CD4-positive, alpha-beta T cell (primary cell): ENCODE measurements at places on chromosomes 2 and 18. TPM values are rescaled to one million over a fixed set of nuclear protein-coding genes. Genes with fewer than 3 reads are reported as not detected.

The TMEM37 gene
- not detected for total RNA-seq

The PAX8 gene
- total RNA-seq: 0.36 TPM

- no peak for DNase-seq
Measured at GRCh38 chr2:57396355-57397098, 650.1 kb upstream of the VRK2 start.

DNA sequence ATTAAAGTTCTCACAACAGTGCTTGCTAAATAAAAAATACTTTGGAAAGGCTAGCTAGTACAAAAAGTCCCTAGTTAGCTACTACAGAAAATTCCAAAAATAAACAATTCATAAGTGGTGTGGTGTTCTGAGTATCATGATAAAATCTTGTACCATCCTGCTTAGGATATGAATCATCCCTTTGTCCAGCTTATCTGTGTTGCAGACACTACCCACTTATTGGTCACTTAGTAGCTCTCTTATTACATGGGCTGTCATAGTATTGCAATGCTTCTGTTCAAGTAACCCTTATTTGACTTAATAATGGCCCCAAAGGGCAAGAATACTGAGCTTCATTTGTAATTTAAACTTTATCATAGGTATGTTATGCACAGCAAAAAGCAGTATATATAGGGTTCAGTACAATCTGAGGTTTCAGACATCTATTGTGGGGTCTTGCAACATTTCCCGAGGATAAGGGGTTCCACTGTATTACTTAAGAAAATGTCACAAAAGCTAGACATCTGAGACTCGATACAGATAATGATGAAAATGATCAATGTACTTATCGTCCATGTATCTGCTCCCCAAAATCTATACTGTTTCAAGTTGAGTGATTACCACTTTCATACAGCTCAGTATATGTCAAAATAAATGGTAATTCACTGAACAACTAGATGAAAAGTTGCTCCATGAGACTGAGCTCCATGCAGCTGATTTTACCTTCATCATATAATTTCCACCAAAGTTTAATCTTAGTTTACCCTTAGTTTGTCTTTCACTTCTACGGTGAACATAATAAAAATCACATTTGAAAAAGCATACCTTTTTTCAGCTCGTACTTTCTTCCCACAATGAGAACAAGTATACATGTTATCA lies 93.8 kb downstream of the C2orf74 start:
- no peak for DNase-seq

DNA sequence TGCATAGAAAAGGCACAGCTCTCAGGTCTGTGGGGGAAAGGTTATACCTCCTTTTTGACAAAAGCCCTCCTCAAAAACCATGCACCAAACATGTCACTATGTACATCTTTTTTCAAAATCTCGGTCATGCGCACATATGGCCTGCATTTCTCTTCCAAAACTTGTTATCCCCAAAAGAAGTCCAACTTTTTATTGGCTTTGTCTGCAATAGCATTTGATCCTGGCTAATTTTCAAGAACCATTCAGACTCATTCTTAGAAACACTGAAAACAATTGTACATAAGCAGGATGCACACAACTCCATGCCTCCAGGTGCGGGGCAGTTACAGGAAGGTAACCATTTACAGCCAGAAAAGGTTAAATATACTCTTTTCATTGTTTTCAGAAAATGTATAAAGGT lies 21.9 kb downstream of the SERTAD2 start:
- DNase-seq: no peak

DNA sequence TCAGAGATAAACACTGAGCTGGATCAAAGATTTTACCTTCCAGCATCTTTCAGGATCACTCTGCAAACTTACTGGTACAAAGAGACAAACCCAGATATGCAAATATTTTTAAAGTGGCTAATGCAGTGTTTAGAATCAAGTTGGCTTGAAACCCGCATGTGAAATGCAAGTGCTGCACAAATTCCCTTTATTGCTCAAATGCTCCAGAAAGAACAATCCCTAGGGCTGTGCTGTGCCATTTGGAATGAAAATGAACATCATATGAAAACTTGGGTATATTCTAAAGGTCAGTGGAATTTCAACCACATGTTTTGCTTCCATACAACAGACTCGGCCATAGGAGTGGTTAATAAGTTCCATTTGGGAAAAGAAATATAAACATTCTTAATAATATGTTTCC lies 139.1 kb downstream of the VWC2L start:
- DNase-seq: no peak

- no peak for DNase-seq
Measured at GRCh38 chr18:12543697-12544096, 114.2 kb downstream of the SPIRE1 start.

GRCh38 chr2:85503168-85503850 lies 35.7 kb upstream of the MAT2A start:
- DNase-seq: no peak

DNA sequence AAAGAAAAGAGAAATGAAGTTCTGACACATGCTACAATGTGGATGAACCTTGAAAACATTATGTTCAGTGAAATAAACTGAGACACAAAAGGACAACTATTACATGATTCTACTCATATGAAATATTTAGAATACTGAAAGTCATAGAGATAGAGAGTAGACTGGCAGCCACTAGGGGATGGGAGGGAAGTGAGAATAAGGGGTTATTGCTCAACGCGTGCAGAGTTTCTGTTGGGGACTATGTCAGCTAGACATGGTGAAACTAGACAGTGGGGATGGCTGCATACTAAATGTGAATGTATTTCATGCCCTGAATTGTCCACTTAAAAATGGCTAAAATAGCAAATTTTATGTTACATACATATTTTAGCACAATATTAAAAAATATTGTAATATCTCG lies 108.7 kb upstream of the ATL2 start:
- DNase-seq: no peak

DNA sequence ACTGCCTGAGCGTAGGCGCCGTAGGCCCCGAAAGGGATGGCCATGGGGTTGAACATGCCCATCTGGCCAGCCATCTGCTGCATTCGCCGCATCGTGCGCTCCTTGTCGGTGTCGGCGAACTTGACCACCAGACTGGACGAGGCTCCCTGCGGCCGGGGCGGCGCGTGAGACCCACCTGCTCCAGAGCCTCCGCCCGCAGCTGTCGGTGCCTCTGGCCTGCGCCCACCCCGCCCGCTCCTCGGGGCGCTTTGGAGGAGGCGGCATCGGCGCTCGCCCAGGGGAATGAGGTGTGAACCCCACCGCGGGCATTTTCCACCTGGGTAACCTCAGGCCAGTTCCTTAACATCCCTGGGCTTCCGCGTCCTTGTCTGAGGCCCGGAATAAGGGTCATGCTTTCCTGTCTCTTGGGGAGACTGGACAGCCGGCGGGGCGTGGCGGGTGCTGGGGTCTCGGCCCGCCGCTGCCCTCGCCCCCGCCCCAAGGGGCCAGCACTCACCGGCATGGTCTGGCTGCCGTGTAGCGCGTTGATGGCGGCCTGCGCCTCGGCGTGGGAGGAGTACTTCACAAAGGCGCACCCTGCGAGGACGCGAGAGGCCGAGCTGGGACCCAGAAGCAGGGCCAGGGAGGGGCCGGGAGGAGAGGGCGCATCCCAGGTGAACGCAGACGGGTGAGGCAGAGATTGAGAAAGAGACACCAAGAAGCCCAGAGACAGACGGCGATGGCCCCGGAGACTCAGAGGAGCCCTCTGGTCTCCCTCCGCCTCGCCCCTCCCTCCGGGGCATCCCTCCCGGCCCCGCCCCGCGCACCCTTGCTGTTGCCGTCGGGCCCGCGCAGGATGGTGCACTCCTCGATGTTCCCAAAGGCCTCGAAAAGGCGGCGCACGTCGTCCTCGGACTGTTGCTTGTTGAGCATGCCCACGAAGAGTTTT lies 291.0 kb downstream of the CELF4 start:
- DNase-seq: no peak

DNA sequence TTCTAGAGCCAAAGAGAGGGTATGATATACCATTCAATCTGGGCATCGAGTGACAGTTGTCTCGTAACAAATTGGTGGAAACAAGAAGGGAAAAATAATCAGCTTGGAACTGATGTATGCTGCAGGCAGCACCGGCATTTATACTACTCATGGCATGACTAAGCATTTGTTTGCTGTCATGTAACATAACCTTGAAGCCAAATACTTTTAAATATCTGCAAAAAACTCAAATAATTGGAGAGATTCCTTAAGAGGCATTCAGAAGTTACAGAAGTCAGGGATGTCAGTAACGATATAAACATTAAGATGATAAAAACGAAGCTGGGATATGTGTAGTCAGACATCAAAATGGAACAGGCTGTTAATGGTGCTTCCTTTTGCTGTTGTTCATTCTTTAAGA lies 157.3 kb upstream of the MMADHC start:
- DNase-seq: no peak

DNA sequence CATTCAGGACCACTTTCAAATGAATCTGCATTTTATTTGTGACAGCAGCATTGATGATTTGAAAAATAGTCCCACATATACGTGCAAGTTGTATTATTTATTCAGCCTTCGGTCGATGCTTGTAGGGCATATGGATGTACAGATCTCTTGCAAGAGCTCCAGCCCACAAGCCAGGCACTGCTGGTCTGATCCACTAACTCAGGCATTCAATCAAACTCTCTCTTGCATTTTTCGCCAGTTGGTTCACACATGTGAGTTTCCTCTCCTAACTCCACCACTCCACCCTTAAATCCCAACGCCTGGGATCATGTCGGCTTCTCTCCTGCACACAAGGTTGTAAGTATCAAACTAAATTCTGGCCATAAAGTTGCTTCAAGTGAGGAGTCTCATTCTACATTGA lies 318.7 kb downstream of the CYP26B1 start:
- no peak for DNase-seq

DNA sequence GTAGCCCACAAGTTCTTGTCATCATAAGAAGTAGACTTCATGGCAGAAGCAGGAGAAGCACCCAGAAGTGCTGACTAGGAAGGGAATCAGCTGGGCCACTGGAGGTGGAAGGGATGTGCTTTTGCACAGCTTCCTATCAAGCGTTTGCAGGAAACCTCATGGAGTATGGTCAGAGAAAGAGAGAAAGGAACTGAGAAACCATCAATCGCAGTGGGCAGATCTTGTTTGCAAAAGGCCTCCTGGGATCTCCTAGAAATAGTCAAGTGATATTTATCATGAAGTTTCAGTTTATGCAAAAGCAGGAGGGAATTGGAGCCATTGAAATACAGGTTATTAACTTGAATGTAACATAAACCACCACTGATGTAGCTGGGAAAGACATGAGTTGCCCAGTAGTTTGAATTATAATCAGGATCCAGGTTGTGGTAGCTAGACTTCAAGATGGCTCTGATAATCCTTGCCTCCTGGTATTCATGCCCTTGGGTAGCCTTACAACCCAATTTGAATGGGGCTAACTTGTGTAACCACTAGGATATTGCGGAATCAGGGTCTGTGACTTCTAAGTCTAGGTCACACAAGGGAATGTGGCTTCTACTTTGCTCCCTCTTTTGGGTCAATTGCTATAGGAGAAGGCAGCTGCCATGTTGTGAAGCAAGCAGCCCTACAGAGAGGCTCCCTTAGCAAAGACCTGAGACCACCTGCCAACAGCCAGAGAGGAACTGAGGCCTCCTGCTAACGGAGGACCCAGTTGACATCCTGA lies 69.8 kb upstream of the TCF4 start:
- no peak for DNase-seq

DNA sequence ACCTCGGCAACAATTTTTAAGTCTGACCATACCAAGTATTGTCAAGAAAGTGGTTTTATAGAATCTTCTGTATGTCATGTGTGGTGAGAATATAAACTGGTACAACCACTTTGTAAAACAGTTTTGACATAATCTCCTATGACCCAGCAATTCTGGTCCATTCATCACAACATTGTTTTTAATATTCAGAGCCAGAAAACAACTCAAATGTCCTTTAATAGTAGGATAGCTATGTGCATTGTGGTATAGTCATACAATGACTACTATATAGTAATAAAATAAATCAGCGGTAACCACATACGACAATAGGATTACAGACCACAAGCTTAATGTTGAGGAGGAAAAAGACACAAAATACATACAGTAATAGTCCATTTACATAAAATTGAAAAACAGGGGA lies 175.2 kb upstream of the SPATS2L start:
- no peak for DNase-seq

DNA sequence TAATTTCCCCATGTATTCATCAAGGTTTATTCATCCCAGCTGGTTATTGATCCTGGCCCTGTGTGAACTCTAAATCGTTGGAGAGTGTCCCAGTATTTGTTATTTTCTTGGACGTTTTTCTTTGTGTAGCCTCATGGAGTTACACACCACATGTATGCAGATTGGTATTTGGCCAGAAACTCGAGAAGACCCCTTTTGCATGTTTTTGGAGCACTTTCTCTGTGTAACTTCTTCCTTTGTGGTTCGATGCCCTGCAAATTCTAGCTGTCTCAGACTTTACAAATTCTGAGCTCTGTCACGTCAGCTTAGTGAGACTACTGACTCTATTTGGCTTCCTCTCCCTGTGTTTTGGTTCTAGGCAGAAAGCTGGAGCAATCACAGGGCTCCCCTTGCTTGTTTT lies 198.7 kb downstream of the MCFD2 start:
- DNase-seq: no peak
